ENCODE measurements at places on chromosomes 2 and 18.

- DNase-seq = no peak
Observed at GRCh38 chr18:75341897-75342296, 85.6 kb downstream of the SMIM21 start.

GRCh38 chr18:8232791-8233190 lies 376.4 kb upstream of the RAB12 start:
- DNase-seq = no peak

DNA sequence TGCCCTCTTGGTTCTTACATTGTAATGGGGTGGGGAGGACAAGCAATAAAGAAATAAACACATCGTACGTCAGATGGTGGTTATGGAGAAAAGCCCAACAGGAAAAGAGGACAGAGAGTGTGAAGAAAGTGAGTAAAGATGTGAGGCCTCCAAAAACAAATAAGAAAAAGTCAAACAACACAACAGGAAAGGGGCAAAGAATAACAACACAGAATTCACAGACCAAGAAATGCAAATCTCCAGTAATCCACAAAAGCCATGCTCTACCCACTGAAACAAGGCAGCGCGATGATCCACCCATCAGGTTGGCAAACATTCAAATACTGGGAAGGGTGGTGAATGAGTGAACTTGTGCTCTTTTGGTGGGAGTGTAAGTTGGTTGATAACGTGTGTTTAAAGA lies 16.7 kb upstream of the DUSP2 start:
- no peak for DNase-seq

DNA sequence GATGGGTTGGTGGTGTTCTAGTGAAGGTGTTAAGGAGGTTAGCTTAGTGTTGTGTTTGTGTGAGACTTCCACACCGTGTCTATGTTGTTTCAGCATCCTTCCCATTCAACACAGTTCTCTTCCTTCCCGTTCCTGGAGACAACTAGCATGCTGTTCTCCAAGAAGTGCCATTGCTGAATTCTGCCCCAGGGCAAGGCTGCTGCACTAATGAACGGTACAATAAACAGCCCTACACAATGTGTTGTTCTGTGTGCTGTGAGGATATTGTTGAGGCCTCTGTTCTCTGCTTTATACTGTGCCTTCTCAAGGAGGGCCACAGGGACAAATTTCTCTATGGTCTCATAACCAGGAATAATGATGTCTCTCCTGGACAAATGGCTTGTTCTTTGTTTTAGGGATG lies 39.8 kb upstream of the ZEB2 start:
- no peak for DNase-seq

- peak; percentile 74 for DNase-seq
Observed at GRCh38 chr18:76721207-76721996, 101.0 kb upstream of the ZNF236 start.

DNA sequence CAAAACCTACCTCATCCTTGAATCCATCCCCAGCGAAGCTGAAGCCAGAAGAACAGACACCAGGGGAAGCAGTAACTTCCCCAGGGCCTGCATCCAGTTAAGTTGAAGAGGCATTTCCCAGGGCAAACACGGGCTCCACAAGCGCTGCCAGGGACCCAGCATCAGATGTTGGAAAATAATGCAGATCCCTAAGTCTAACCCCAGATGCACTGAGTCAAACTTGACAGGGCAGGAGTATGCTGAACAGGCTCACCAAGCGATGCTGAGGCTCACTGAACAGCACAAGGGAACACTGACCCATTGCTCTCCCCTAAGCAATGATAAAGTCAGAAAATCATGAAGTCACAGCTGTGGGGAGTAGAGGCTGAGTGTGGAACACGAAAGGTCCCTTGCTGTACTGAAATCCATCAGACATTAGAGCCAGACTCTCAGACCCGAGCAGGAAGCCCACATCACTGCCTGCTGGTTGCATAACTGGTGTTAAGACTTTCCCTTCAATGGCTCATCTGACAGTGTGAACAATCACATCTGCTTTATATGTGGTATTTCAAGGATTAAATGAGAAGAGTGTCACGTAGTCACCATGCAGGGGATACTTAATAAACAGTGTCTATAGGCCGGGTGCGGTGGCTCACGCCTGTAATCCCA lies 36.2 kb downstream of the TNS1 start:
- no peak for DNase-seq

GRCh38 chr2:84996909-84997308 lies 25.9 kb downstream of the KCMF1 start:
- no peak for DNase-seq

DNA sequence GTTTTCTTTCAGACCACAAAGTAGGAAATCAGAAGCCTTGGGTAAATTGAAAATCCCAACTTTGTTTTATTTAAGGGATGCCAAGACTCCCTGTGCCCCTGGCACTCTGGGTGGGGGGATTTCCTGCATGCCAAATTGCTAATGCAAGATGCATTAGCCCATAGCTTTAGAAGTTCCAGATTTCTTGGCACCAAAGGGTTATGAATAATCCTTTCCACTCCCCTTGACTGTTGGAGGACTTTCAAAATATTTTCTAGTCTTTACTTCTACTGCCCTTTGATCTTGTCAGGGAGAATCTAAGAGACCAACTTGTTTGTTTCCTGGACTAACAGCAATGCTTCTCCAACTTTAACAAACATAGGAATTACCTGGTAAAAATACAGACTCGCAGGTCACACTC lies 81.8 kb upstream of the TGIF1 start:
- DNase-seq = no peak

GRCh38 chr2:192546565-192546964 lies 351.8 kb upstream of the TMEFF2 start:
- no peak for DNase-seq

GRCh38 chr2:215269397-215270117 lies 42.3 kb upstream of the ATIC start:
- peak; percentile 84 for DNase-seq

GRCh38 chr2:207469451-207469850 lies 60.3 kb upstream of the CREB1 start:
- DNase-seq = no peak

GRCh38 chr18:3384664-3385563 lies 65.1 kb upstream of the TGIF1 start:
- peak; percentile 58 for DNase-seq

DNA sequence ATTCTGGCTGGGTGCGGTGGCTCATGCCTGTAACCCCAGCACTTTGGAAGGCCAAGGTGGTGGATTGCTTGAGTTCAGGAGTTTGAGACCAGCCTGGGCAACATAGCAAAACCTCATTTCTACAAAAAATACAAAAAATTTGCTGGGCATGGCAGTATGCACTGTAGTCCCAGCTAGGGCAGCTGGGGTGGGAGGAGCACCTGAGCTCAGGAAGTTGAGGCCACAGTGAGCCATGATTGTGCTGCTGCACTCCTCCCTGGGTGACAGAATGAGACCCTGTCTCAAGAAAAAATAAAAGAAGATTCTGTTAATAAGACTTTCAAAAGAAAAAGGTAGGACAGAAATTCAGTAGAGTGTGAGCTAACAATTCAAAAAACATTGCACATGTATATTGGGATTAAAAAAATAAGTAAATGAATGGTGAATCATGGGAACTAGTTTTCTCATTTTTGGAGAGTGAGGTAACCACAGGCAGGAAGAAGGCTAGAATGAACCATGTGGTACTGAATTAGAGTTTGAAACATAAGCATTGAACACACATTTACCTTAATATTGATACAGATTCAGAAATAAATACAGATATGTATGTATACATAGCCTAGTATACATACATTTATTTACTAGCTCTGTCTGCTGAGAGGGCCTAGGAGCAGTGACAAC lies 53.5 kb downstream of the NCOA1 start:
- DNase-seq = no peak

GRCh38 chr2:181628590-181629585 lies 28.0 kb downstream of the CERKL start:
- no peak for DNase-seq

DNA sequence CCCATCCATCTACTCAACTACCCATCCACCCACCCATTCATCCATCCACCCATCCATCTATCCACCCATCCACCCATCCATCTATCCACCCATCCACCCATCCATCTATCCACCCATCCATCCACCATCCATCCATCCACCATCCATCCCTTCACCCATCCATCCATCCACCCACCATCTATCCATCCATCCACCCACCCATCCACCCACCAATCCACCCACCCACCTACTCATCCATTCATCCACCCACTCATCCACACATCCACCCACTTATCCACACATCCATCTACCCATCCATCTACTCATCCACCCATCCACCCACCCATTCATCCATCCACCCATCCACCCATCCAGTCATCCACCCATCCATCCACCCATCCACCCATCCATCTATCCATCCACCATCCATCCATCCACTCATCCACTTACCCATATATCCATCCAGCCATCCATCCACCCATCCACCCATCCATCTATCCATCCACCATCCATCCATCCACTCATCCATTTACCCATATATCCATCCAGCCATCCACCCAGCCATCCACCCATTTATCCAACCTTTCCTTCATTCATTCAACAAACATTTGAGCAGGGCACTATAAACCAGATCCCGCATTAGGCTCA lies 2.1 kb upstream of the NGEF start:
- DNase-seq = no peak

- DNase-seq = no peak
Observed at GRCh38 chr2:20565101-20565622, 85.7 kb downstream of the HS1BP3 start.

- no peak for DNase-seq
Observed at GRCh38 chr18:9428862-9429661, 46.3 kb upstream of the RALBP1 start.

DNA sequence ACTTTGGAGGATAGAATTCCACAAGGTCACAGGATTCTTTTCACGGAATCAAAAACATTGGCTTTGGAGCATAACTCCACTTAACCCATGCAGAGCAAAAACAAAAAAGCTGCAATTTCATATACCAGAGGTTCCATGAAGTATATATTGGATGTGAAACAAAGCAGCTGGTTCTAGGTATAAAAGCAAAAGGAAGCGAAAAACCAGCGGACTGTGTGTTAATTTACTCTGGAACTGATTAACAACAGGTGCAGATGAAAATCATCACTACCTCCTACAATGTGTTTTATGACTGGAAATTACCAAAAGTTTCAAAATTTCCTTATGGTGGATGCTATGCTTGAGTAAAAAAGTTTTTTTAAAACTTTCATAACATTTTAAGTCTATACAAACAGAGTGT lies 54.4 kb upstream of the LINC00305 start:
- peak; percentile 28 for DNase-seq

GRCh38 chr2:134401789-134402188 lies 147.9 kb downstream of the MGAT5 start:
- DNase-seq = no peak

GRCh38 chr18:11719050-11719449 lies 30.0 kb downstream of the GNAL start:
- DNase-seq = no peak

GRCh38 chr2:71074893-71075395 lies 6.5 kb downstream of the NAGK start:
- no peak for DNase-seq

DNA sequence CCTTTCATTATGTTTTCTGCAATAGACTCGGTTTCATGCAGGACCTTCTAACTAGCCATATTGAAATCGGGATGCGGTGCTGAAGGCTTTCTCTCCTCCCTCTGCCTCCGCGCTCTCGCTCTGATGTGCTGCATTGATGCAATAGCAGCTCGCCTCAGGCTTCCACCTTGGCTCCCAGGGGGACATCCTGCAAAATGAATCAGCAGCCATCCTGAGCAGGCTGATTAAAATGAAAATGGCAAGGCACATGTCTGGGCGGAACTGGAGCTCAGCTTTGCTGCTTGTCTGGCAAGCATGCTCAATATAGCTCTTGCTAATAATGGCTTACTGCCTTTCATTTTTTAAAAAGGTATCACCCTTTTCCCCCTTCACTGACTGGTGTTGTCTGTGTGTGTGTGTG lies 806 bp upstream of the MYT1L start:
- no peak for DNase-seq

- no peak for DNase-seq
Observed at GRCh38 chr18:2699001-2699400, 43.5 kb downstream of the SMCHD1 start.

Data from GM12865 (cell line).